ENCODE measurements at places on chromosomes 1 and 21.

DNA sequence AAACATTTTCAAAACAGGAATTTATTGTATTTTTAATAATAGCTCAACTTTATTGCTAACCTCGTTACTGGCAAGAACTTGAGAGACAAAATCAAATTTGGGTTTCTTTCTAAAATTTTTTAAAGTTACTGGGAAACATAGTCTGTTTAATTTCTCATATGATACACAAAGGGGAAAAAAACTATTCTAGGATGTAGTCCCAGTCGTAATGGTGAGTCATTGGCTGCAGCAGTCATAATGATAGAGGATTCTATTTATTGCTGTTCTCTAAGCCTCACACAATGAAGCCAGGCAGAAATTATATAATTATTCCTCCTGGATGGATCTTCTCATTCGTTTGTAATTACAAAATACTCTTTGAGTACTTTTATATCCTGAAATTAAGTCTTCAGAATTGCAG, 326.5 kb upstream of the SGIP1 start:
- DNase-seq, result no peak

DNA sequence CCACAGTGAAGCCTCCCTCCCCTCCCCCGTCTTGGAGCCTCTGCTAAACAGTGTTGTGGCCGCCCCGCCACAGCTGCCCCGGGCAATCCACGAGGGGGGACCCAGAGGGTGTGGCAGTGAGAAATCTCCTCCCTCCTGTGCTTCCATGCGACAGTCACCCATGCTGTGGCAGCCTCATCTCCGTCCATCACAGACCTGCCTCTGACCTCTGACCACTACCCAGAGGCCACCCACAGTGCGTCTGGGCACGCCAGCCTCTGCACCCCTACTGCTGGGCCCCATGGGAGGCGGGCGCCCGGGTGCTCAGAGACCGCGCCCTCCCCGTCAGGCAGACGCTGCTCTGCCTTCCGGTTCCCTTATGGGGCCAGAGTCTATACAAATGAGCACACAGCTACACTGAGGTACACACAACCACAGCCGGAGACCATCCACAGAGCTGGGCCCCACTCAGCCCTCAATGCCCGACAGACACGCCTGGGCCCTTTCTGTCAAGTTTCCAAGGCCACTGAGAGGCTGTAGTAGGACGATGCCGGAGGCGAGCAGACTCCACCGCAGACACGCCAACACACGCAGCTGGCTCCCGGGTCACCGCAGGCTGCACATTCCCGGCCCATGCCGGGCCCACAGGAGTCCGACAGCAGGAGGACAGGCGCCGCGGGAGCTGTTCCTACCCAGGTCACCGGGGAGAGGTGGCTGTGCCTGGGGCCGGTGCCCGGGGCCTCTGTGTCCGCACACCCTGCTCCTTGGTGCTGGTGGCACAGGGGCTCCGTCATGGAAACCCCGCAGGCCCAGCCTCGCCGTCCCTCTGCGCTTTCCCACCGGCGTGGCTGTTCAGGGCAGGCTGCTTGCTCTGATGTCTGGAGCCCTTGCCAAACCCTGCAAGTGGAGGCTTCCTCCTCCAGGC, 23.9 kb upstream of the TMEM52 start:
- DNase-seq, result no peak

DNA sequence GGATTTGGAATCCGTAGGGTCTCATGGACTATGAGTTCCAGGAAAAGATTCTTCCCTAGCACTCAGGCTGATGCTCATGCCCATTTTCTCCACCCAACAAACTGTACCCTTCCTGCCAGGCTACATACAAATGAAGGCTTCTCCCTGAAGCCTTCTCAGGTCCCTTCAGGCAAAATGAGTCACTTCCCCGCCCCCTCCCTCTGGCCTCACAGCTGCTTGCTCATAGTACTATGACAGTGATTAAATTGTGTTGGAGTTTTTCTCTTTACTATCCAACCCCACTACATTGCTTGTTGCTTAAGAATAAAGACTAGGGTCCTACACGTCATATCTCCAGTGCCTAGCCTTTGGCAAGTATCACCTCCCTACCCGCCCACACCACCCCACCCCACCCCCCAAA, 207.6 kb upstream of the NFIA start:
- DNase-seq, result no peak

DNA sequence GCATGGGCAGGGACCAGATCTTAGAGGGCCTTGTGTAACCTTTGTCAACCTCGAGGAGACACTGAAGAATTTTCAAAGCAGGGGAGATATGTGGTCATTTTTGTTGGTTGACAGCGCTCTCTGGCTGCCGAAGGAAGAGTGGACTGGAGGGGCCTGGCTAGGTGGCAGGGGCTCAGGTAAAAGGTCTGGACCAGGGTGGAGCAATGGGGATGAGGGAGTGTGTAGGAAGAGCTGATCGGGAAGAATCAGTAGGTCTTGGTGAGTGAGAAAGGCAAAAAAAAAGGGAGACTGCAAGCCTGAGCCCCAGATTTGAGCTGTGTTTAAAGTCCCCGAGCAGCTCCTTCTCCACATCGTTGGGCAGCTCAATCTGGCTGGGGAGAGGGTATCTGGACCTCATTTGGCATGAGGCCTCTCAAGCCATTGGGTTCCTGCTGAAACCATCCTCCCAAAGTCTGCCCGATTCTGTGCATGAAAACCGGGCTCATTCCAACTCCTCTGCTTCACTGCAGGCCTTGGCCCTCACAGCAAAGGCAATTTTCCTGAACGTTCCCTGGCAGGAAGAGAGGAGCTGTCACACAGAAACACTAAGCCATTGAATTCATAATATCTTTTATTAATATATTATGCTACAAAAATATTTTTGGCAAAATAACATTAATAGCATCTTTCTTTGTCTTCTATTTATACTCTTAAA, 237.1 kb downstream of the TRABD2B start:
- no peak for DNase-seq

DNA sequence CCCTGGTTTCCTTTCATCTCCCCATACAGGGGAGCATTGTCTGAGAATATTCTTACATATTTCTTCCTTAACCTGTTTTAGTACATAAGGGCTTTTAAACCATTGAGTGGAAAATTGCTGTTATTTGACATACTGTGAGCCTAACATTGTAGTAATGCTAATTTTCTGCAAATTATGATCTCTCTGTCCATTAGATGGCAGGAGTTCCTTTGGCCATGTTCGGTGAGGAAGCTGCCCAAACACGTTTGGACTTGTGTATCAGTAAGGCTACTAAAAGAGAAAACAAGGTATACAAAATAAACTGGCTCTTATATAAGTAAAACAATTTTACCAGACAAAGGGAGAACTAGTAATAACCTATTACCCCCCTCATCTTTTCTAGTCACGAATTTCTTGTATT, 29.2 kb downstream of the CDC7 start:
- DNase-seq, result no peak

GRCh38 chr1:198440842-198441241, 99.6 kb downstream of the ATP6V1G3 start:
- no peak for DNase-seq

- no peak for DNase-seq
Observed at GRCh38 chr1:9689971-9690381, 38.4 kb downstream of the PIK3CD start.

DNA sequence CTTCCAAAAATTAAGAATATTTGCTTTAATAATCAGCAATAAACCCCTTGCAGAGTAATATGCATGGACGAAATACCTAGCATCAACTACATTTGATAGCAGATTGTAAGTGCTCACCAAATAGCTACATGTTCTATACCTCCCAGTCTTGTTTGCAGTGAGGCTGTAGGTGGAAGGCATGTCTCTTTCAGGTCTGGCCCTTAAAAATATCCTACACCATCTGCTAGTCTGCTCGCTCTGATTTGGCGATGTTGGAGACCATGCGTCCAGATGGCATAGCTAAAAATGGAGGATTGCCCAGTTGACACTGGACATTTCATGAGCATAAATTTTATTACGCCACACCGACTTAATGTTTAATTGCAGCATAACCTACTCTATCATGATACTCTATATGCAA, 47.1 kb downstream of the SSX2IP start:
- DNase-seq, result no peak

DNA sequence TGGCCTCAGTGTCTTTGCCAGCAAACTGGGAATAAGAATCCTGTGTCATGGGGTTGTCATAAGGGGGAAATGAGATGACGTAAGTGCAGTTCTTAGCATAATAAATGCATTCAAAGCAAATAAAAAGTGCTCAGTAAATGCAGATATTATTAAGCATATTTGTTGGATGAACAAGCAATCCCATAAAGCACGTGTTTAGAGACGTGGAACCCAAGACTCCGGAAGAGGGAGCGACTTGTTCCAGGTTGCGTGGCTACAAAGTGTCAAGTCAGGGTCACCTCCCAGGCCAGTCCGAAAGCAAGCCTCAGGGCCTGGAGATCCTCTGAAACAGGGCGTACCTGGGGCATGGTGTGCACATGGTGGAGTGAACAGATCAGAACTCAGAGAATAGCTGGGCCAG, 58.0 kb upstream of the LAPTM5 start:
- DNase-seq, result no peak

GRCh38 chr1:47927165-47927564, 70.0 kb downstream of the TRABD2B start:
- DNase-seq, result no peak

DNA sequence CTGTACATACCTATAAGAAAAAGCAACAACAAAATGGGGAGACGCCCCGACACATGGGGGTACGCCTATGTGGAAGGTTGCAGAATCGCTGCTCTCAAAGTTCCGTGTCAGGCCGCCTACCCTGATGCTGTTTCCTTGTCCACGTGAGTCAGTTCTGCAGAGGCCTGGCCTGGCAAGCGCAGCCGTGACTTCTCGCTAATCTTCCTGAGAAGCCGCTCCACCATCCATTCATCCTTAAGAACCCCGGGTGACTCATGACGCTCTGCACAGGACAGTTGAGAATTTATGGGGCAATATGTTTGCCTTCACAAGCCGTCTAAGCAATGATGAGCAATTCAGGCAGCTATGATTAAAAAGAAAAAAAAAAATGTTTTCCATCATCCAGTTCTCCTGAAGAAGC, 122.3 kb upstream of the TMPRSS2 start:
- no peak for DNase-seq

DNA sequence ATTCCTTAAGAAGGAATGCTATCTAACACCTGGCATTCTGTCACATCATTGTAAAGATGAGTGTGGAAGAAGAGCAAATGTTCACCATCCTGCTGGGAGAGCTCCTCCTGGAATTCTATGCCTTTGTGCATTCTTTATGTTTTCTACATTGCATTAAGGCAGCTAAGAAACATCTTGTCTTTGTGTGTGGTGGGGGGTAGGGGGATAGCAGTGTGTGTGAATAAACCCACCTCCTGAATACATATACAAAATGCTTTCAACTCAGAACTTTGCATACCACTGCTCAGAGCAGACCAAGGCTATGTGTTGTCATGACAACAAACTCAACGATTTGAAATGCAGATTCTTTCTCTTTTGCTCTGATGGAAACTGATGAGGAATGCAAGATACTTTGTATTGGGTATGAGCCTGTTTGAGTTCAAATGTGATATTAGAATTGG, 193.6 kb upstream of the KAZN start:
- no peak for DNase-seq

DNA sequence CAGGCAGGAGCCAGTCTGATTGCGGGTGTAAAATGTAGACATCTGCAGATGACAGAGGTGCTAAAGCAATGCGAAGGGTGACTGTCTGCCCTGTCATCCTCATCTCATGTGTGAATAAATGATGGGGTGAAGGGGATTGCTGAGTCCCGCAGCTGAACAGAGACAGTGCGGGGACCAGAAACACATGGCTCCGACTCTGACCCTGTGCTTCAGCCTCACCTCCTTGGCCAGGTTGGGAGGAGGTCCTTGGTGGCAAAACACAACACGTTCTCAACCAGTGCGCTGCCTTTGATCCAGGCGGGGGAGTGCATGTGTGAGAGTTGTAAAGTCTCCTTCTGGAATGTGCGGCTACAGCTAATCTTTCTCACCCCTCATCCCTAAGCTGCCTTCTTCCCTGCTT, 32.0 kb upstream of the TTC22 start:
- no peak for DNase-seq

GRCh38 chr1:32241001-32241763, 5.8 kb upstream of the FAM167B start:
- DNase-seq, result no peak

DNA sequence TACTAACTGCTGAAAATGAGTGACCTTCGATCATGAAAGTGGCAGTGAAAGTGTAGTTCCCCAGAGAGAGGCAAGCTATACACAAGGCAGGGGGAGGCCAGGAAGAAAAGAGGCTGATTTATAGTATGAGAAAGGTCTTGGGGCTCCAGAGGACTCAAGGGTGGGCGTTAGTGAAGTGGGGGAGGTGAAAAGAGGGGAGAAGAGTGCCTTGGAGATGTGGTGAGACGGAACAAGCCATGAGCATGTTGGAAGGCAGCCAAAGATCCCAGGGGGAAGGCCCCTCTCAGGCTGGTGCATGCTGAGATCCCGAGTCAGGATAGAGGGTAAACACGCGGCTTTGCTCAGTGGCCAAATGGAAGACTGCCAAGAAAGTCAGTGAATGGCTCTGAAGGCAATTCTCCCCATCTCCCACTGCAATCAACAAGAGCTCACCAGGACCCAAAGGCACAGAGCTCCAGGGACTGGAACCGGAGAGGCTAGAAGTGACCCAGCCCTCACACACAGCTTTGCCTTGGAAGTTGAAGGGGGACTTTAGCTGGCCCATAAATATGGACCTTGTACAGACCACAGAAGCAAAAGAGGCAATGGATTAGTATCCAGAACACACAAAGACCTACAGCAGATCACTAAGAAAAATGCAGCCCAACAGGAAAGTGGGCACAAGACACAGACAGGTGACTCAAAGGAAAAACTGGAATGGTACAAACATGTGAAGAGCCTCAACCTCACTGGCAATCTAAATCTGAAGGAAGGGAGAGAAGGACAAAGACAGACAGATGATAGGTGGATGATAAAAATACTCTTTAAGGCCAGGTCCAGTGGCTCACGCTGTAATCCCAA, 49.6 kb downstream of the HSF2BP start:
- no peak for DNase-seq

DNA sequence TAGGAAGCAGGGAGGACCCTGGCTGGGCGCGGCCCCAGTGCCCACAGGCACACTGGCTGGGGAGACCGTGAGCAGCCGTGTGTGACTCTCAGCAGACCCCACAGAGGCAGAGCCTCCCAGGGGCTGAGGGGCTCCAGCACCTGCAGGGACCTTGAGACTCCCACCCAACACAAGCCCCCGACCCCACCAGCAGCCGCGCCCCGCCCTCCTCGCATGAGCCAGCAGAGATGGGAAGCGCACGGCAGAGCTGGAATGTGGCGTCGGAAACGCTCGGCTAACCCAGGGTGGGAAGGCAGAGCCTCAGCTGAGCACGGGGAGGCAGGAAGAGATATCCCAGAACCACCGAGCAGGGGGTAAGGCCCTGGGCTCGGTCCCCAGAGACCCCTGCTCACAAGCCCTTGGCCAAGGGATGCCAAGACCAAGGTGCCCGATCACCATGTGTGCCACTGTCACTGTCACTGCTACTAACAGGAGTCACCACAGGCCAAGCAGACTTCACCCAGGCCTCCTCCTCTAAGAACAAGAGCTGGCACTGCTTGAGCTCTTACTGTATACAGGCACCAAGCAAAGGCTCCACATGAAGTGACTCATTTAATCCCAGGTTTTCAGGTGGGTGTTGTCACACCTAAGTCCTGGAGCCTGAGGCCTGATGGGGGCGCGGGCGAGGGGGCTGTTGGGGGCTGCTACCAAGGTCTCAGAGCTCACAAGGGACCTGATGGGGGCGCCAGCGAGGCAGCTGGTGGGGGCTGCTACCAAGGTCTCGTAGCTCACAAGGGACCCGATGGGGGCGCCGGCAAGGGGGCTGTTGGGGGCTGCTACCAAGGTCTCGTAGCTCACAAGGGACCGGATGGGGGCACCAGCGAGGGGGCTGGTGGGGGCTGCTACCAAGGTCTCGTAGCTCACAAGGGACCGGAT, 20.1 kb downstream of the MEGF6 start:
- DNase-seq, result no peak
